HT1080 (cell line): ENCODE measurements at places on chromosomes 3 and 15.
A peak's percentile ranks its signal among the peaks of the same experiment; 100 is the strongest.

DNA sequence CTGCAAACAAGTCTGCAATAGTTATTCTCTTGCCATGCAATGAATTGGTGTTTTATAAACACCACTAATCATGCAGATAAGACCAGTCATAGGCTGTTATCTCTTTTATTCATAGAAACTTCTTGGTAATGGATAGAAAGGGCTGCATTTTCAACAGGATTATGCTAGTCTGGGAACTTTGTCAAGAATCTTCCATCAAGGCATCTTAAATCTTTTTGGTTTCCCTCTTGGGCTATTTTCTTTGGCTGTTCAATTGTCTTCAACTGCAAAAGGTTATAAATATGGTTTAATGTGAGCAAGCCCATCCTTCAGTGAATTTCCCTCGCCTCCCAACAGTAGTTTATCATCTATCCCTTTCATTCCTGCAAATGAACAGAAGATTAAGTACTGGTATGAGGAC, 59.0 kb upstream of the MINAR1 start:
- DNase-seq = no peak

GRCh38 chr3:47420511-47421484, 40.0 kb downstream of the PTPN23 start:
- DNase-seq = peak; percentile 91

DNA sequence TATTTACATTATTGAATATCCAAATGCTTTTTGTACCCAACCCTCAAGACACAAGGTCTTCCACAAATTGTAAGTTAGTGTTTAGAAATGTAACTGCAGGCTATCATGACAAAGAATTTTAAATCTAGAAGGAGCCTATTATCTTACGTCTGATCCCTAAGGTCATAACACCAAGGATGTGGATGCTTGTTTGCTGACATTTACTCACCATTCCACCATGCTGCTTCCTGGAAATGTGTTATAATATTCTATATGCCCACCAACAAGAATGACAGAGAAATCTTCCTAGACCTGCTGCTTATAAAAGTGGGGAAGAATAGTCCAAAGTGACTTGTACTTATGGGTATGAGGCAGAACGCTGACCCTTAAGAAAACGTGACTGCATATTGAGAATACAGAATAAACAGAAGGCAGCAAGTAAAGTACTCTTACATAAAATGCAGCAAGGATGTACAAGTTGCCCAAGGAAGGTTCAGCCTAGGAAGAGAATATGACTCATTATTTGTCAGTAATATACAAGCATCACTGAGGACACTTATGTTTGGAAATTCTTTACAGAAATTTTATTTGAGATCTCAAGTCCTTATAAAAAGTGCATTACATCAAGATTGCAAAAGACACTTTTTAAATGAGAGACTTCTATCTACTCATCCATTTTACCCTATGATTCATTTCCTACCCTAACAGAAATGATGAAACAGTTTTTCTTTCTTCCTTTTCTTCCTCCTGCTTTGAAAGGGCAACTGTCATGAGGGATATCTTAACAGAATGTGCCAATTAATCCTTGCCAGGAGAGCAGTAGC, 59.6 kb downstream of the ESYT3 start:
- peak; percentile 96 for DNase-seq

DNA sequence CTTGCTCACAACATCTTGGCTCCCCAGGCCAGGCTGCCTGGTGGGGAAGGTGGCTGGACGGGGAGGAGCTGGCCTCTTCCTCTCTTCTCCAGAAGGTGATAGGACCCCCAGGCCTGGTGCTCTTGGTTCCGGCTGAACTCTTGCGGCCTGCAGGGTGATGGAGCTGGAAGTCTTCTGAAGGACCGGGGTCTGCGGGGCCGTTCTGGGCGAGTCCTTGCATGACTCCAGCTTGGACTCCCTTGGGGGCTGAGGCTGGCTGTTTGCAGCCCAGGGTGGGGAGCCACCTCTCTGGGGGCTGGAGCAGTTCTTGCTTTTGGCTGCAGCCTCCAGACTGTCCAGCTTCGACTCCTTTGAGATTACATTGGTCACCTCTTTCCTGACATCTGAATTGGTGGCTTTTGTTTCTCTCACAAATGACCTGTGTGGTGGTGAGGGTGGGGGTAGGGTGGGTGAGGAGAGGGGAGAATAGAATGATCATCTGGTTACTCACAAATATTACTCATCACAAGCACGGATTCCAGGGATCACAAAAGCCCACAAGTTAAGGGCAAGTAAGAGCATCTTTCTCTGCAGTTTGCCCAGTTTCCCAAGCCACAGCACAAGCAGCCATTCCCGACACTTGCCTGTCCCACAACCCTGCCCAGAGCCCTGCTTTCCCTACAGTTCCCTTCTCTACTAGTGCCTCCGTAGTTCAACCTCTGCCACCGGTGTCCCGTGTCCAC, 149.1 kb upstream of the HACD2 start:
- DNase-seq = peak; percentile 98

DNA sequence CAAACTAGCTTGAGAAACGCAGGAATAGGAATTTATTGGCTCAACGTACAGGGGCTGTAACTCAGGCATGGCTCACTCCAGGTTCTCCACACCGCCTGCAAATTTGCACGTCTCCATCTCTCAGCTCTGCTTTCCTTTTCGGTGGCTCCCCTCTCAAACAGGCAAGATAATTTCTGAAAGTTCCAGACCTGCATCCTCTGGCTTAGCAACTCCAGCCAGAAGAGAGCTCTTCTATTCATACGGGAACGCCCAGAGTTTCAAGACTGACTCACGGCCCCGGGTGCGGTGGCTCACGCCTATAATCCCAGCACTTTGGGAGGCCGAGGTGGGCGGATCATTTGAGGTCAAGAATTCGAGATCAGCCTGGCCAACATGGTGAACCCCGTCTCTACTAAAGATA, 139.7 kb upstream of the BNIP2 start:
- peak; percentile 31 for DNase-seq

GRCh38 chr3:126553284-126554084, 5.2 kb downstream of the C3orf22 start:
- no peak for DNase-seq

DNA sequence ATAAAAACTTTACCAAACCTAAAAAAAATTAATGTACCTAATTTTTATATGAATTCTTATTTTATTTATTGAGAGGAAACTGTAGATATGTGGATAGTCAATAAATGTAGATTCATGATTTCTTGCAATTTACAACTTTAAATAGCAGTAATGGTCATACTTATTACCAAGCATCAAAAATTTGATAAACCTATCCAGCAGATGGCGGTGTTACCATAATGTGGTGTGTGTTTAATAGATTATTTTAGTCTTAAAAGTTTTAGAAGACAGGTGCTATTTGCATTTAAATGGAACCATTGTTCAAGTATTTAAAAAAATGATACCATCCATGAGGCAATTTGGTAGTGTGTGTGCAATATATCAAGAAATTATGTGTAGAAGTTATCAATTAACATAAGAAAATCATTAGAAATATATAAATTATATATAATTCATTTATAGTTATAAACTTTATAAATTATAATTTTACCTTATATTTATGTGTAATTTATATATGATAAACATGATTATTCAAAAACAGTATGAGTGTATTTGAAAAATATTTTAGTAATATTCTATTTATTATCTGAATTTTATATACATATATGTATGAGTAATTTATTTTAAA, 176.0 kb upstream of the BCHE start:
- peak; percentile 36 for DNase-seq

DNA sequence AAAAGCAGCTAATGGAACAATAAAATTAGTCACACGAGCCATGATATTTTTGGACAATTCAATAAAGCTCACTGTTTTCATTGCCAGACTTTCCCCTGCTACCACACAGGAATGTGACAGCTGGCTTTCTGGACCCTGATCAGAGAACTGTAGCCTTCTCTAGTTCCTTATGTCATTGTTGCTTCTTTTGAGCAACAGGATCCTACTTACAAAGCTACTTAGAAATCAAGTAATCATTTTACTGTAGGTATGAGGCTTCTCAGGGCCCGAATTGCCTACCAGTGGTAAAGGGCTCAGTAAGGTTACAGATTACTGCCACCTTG, 94.3 kb upstream of the AADACL2 start:
- no peak for DNase-seq

- no peak for DNase-seq
These were observed 81.5 kb downstream of the TJP1 start for GRCh38 chr15:29740692-29741311.

GRCh38 chr3:116824208-116824607, 114.6 kb downstream of the TUSC7 start:
- DNase-seq = no peak

DNA sequence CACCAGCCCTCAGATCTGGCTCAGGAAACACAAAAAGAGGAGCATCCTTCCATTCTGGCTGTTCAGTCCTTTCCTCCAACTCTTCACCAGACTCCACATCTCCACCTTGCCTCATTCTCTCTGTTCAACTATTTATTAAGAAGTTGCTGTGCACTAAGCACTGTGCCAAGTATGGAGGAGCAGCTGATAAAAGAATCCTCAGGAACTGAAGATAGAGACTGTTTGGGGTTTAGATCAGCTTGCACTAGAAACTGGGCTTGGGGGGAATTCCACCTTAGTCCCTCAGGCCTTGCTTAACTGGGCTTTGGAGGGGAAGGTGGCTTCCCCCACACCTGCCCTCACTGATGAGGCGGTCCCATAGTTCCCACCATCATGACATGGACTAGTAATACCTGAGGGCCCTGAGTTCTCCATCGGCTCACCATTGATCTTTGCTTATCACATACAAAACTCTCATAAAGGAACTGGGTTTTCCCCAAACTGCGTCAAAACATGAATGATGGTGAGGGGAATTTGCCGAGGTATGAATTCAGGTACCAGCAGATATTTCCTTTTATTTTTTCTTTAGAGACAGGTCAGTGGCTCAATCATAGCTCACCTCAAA, 1.7 kb upstream of the CCR8 start:
- no peak for DNase-seq

DNA sequence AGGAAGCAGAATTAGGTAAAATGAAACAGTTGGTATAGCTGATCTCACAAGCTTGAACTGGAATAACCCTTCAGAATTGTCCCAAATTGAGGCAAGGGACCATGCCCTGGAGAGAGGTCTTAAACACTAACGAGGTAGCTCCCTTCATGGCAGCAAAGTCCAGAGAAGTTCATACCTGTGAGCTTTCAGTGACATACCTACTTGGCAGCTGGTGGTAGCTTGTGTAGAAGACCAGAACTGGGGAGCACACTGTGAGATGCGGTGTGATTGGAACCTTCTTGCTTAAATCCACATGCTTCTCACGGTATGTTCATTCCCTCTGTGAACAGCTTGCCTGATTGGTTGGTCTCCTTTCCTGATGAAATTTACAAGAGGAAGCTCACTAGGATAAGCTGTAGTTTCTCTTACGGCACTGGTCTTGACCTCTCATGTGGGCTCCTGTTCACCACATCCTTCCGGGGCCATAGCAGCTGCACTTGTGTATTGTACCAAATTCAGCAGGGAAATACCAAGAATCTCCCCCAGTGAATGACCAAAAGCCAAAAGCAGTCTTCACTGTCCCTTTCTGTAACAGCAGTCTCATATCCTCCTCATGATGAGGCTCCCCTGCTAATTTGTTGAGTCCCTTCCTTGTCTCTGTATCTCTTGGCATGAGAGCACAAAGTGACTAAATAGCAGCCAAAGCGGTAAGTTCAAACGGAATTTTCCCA, 483.7 kb upstream of the FRG2C start:
- peak; percentile 78 for DNase-seq

GRCh38 chr3:45892161-45892560, 5.8 kb downstream of the CCR9 start:
- no peak for DNase-seq

DNA sequence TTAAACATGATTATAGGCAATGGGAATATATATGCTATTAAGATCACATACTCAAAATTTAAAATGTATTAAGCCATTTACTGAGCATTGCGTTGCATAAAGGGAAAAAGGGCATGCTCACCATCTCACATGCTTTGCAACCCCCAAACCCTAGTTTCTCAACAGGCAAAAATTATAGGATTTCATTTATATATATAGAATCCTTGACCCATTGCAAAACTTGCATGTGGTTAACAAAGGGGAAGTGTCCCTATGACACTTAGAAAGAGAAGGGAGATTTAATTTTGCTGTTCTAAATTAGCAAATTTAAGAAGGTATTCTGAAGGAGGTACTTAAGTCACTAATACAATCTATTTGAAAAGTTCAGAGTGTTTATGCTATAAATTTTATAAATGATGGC, 837.8 kb downstream of the DIPK2A start:
- DNase-seq = no peak

DNA sequence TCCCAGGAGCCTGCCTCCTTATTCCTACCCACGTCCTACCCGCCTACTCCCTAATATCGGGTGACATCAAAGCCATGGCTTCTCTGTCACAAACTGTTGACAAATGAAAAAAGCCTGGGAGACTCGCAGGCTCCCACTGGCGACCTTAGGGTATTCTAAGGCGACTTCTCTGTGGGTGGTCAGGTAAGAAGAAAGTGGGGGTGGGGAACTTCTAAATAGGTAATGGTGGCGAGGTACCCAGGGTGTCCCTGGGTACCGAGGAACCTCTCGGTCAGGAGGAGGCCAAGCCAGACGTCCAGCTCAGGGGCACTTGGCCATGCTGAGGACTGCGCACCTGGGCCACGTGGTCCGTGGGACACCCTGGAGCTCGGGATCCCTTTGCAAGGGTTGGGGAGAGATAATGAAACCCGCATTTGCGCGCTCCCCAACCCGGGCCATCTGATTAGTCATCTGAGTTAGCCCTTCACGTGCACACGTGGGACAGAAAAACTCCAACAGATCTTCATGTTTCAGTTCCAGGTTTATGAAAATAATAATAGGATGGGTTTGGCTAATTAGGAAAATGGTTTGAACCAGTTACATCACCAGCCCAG, 78.2 kb downstream of the NR2F2 start:
- DNase-seq = no peak

GRCh38 chr3:159887911-159888310, 100.7 kb upstream of the IL12A start:
- DNase-seq = no peak

- no peak for DNase-seq
These were observed 360.4 kb upstream of the FRG2C start for GRCh38 chr3:75303741-75304140.

- no peak for DNase-seq
These were observed 20.1 kb upstream of the IGF1R start for GRCh38 chr15:98628216-98628615.

DNA sequence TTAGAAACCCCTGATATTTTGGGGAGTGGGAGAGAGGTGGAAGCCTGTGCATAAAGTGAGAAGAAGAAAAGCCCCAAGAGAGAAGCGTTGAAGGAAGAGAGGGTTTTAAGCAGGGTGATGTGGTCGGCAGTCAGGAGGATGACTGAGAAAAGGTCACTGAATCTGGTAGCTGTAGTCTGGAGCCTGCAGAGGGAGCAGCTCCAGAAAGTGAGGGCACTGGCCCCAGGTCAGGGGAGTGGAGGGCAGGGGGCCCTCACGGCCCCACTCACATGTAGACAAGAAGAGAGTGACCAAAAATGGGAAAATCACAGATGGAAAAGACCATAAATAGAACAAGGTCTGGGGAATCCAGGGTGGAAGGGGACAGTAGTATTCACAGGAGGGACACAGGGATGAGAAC, 105.5 kb downstream of the RYK start:
- no peak for DNase-seq

- DNase-seq = peak; percentile 43
These were observed 2.8 kb downstream of the CLSTN2 start for GRCh38 chr3:139937674-139938279.

- peak; percentile 41 for DNase-seq
These were observed 155.2 kb downstream of the RBPMS2 start for GRCh38 chr15:64619880-64620839.

- no peak for DNase-seq
These were observed 194.6 kb downstream of the SUCLG2 start for GRCh38 chr3:67459796-67460195.
